ENCODE measurements at places on chromosomes 7 and 10.

DNA sequence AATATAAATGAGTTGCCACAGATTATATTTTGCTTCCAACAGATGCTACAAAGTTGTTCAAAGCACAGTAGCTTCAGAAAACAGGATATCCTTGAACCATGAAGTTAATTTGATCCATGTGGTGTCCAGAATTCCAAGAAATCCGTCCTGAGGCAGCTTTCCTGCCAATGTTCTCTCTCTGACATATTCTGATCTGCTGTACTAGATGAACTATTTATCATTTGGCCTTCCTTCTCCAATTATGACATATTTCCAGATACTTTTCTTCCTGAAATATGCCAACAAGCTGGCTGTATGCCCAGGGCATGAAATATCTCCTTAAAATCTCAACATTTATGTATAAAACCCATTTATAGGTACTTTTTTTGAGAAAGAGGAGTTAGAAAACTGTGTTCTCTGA lies 141.1 kb downstream of the SPAG6 start:
- DNase-seq = no peak

- no peak for DNase-seq
These were observed 12.7 kb downstream of the NANOS1 start for GRCh38 chr10:119042169-119042568.

- no peak for DNase-seq
These were observed 199.9 kb downstream of the TAX1BP1 start for GRCh38 chr7:27939893-27940292.

DNA sequence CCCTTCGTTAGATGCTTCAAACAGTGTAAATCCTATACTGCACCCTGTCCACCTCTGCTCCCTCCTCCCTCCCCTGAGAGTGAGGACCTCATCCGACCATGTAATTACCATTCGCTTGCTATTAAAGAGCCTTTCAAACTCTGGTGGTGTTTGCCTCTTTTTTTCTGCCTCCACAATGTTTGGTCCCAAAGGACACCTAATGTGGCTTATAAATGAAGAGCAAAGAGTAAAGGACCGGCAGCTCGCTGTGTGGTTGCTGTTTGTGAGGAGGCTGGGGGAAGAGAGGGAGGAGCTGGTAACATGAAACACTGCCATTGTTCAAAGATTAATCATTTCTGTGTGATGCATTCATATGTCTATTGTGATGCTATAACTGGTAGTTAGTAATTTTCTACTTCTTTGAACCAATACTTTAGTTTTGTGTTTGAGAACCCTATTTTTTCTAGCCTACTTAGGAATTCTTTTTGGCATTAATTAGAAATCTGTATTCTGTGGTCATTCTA lies 27.9 kb downstream of the MTURN start:
- DNase-seq = no peak

- no peak for DNase-seq
These were observed 3.7 kb downstream of the TRIM56 start for GRCh38 chr7:101088858-101089529.

- DNase-seq = no peak
These were observed 35.9 kb upstream of the CACNB2 start for GRCh38 chr10:18104223-18104872.

- no peak for DNase-seq
These were observed 46.4 kb upstream of the LEP start for GRCh38 chr7:128194533-128195282.

- DNase-seq = no peak
These were observed 205.4 kb downstream of the KCNMA1 start for GRCh38 chr10:77431980-77432797.

DNA sequence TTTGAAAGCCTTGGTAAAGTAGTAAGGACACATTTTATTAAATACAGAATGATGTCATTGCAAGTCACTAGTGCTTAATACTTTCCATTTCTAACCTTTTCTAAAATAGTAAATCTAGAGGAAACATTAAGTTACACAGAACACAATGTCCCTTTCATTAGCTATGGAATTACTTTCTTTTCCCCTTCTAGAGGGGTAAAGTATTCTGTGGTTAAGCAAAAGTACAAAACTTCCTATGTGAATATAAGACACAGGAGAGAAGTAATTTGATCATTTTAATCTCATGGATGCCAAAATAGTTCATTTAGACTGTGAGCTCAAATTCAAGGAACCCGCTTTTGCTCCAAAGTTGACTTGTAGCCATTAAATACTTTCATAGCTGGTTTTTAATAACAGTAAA lies 49.8 kb downstream of the SEMA3E start:
- no peak for DNase-seq

DNA sequence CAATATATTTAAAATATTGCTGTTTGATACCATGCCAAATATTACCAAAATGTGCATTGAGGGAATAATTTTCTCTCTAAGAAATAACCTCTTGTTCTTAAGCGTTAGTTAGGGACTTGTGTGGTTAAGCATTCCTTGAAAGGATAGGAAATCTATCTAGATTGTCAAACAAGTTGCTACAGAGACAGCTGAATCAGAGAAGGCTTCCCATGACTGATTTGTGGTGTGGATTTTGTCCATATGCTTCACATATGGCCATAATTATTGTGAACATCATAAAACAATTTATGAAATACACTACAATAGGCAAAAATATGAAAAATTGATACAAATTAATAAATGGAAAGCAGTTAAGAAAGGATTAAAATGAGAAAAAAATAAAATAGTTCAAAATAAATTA lies 96.3 kb downstream of the GNAT3 start:
- DNase-seq = no peak

DNA sequence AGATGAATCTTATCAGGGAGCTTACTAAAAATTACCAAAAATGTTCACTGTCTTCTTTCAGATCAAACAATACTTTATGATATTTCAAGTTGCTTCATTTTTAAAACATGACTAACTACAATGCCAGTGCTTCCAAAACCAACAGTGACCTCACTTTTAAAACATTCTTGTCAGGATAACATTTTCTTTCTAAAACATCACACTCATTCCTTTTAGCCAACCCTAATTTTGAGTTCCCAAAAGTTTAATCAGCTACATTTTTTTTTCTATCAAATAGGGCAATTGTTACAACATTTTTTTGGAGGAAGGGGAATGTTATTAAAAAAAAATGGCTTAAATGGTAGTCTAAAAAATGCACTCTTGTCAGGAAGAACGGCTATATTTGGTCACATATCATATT lies 37.3 kb downstream of the RTKN2 start:
- no peak for DNase-seq
